ENCODE measurements at places on chromosomes 3 and 15.

- DNase-seq: no peak
Measured at GRCh38 chr3:155102329-155102728, 22.2 kb downstream of the MME start.

GRCh38 chr15:85622221-85622831 lies 172.4 kb downstream of the KLHL25 start:
- DNase-seq: no peak

GRCh38 chr3:187736418-187736871 lies 8.8 kb downstream of the BCL6 start:
- DNase-seq: no peak

- DNase-seq: no peak
Measured at GRCh38 chr3:157498371-157498770, 4.8 kb downstream of the VEPH1 start.

DNA sequence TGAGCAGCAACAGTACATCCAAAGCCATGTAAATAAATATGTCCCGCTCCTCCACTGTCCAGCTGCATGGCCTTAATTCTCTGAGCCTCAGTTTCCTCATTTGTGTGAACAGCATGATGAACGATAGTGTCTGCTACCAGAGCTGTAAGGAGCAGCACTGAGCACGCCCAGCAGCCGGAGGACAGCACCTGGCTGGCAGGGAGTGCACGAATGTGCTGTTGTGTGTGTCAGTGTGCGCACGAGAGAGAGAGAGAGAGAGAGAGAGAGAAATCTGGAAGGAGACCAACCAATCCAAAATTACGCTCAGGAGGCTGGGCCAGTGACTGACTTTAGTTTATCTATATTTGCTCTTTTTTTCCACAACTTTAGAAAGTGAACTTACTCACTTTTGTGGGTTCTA lies 26.6 kb upstream of the PLXNA1 start:
- DNase-seq: peak; percentile 3

DNA sequence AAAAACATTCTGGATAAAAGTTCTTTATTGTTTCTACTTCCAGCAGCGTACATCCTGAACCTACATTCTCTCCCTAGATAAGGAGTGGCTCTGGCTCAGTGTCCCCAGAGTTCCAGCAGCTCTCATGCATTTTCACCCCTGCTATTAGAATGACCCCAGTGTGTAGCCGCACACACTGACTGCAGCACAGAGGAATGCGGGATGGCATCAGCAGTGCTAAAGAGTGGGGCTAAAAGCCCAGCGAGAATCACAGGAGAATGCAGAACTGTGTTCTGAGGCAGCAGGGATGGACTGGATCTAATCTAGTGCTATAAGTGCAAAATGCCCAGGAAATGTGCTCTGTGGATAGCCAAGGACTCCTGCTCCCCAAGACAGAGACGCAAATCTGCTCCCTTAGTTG lies 66.4 kb upstream of the TJP1 start:
- DNase-seq: peak; percentile 18

- peak; percentile 68 for DNase-seq
Measured at GRCh38 chr3:128011140-128011539, 41.1 kb upstream of the SEC61A1 start.

- DNase-seq: no peak
Measured at GRCh38 chr15:73150831-73151230, 98.6 kb downstream of the NEO1 start.

DNA sequence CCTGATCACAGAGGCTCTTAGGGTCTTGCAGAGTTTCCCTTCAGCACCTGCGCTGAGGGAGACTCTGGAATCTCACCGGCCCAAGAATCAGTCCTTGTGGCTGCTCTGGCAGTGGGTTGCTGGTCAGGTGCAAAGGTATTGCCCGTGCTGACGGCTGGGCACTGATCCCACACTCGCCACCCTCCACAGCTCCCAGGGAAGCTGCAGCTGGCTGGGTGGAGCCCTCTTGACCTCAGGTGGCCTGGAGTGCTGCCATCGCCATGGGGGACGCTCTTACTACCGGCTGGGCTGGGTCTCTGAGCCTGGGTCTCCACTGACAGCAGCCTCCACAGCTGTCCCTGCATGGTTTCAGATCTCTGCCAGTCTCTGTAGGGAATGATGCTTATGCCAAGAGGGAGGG lies 52.6 kb upstream of the EPHB3 start:
- DNase-seq: no peak

GRCh38 chr3:28376424-28376823 lies 27.8 kb upstream of the AZI2 start:
- no peak for DNase-seq

- no peak for DNase-seq
Measured at GRCh38 chr3:52406231-52406661, 38.7 kb downstream of the SEMA3G start.

GRCh38 chr15:78444255-78444654 lies 6.2 kb downstream of the IREB2 start:
- no peak for DNase-seq

GRCh38 chr3:53464424-53464823 lies 30.0 kb upstream of the CACNA1D start:
- no peak for DNase-seq

DNA sequence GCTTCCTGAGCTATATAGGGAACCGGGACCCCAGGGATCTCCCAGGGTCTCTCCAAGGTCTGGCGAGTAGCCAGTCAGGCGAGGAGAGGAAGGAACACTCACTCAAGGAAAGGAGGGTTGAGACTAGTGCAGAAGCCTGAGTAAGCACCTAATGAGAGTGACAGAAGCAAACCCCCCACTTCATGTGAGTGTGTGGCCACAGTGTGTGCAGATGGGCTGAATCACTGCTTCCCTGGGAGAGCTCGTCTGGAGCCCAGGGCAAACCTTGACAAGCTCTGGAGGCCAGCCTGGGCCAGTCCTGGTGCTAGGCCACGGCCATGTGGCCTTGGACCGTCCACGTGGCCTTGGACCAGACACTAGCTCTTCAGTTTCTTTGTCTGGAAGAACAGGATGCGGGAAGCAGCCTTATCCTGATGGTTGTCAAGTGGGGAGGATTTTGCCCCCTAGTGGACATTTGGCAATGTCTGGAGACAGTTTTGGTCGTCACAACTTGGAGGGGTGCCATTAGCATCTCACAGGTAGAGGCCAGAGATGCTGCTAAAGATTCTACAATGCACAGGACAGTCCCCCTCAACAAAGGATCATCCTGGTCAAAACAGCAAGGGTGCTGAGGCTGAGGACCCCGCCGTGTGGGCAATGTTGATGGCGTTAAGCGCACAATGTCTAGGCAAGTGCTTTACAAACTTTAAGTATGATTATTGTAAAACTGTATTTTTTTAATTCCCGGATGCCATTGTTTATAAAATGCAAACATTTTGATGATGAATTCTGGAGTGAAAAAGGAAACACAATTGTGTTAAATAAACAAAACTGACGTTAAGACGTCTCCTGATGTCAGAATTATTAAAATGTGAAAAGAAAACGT lies 34.8 kb upstream of the CTSH start:
- DNase-seq: peak; percentile 64

DNA sequence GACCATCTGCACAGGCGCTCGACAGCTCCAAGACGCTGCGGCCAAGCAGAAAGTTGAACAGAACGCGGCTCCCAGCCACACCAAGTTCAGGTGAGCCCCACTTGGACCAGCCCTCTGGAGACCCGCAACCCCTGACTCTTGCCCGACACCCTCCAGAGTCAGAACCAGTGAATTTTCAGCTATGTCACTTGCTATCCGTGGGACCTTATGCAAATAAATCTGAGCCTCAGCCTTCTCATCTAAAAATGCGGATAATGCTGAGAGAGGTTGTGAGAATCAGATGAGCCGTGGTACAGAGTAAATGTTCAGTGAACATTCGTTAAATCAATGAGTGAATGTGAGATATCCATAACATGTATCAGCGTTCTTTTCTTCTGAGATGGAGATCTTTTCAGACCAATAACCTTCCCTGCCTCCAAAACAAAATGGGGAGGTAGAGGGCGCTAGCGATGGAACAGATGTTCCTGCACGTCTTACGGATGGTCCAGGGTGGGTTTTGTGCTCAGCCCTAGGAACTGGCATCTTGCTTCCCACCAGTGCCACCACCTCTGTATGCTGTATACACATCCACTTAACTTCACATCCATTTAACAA lies 524 bp downstream of the MRPS11 start:
- DNase-seq: no peak

- DNase-seq: peak; percentile 32
Measured at GRCh38 chr3:16803019-16803418, 81.7 kb upstream of the PLCL2 start.

- no peak for DNase-seq
Measured at GRCh38 chr3:10596746-10597448, 91.5 kb upstream of the ATP2B2 start.

- no peak for DNase-seq
Measured at GRCh38 chr3:183275418-183275817, 22.4 kb downstream of the B3GNT5 start.

GRCh38 chr15:39252134-39252470 lies 328.8 kb upstream of the THBS1 start:
- no peak for DNase-seq

GRCh38 chr15:80999623-81000036 lies 1.1 kb upstream of the TLNRD1 start:
- DNase-seq: no peak

DNA sequence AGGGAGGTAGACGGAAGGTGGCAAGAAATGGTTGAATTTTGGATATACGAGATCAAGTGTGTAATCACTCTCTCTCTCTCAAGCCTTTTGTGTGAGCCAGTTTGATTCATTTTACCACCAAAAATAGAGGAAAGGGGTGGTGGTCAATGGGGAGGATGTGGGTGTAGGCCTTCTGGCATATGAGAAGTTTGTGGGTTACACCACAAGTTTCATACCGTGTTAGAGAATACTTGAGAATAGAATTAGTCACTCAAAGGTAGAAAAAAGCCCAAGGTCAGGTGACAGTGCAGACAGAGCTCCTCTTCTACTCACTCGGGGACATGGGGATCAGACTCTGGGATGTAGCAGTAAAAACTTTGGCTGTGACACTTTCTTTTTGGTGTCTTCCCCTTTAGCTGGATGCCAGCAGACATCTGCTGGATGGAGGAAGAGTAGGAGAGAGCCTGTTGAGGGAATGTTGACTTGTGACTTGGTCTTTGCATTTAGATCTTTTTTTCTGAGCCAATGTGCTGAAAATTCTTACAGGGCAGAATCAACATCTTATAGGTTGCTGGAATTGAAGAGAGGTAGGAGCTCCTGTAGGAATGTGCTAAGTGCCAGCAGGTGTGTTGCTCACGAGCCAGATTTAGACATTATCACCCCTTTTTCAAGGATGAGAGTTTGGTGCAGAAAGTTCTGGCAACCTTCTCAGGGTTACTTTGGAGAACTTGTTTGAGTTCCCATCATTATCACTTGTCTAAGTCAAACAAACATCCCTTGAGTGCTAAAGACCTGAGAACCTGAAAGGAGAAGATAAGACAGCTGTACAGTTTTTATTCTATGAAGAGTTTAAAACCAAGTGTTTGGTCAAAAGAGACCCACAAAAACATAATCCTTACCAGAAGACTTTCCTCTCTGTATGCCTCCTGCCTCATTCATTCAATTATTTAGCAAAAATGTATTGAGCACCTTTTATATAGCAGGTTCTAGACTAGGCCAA lies 43.9 kb upstream of the RYK start:
- no peak for DNase-seq

DNA sequence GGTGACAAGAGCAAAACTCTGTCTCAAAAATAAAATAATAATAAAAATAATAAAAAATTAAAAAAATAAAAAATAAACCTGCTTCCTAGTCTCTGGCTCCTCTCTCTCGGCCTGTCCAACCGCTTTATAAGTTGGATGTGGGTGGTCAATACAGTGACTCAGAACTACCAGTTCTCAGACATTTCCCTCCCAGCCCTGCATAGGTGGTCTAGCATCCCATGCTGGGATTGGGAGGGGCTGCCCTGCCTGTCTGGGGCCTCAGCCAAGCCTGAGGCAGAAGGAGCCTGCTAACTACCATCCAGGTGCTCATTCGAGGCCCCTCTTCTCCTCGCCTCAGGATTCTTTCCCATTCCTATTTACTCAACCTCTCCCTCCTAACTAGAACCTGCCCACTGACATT lies 33.3 kb upstream of the BLM start:
- DNase-seq: no peak

DNA sequence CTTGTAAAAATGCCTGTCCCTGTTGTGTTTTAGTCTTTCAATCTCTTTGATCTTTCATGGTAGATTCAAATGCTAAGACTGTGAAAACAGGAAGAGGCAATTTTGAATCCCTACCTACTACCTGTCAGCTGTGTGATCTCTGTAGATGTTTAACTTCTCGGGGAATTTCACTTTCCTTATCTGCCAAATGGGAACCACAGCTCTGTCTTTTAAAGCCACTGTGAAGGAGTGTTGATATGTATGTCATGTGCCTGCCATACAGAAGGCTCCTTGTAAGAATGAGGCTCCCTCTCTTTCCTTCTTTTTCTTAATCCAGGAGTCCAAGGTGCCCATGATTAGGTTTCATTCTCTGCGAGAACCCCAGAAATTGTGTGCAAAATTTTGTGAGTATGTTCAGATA lies 139.6 kb upstream of the ADAMTS9 start:
- no peak for DNase-seq

GRCh38 chr3:172098698-172099494 lies 59.5 kb downstream of the FNDC3B start:
- DNase-seq: no peak

DNA sequence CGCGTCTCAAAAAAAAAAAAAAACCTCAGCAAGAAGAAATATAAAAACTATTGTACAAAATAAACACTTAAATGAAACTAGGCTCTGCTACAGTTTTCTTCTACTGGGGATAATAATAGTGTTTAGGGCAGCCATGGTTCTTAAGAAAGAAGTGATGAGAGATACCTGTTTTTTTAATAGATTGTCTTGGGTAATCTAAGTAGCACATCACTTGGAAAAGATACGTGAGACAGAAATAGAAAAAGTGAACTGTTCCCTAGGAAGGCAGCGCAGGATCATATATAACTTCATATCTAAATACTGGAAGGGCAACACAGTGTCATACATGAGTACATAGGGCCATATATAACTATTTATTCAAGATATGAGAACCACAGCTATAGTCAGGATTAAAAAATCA lies 11.9 kb downstream of the GOLGB1 start:
- no peak for DNase-seq

DNA sequence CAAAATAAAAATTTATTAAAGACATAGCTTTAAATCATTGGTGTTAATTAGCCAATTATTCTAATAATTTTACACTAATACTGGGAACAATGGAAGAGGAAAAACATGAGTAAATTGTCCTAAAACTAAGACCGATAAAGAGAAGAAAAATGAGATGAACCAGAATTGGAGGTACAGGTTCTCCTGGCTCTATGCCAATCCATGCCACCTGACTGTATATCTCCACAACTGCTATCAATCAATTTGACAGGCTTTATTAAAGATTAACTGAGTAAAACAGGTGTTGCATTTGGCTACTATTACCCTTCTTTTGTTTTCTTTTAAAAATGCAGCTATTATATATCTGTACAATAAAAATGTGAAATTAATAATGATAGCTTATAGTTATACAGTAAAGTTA lies 850.0 kb downstream of the CADM2 start:
- no peak for DNase-seq

GRCh38 chr3:138367911-138368310 lies 19.5 kb downstream of the MRAS start:
- no peak for DNase-seq

- DNase-seq: no peak
Measured at GRCh38 chr15:60520013-60520824, 41.3 kb upstream of the ICE2 start.

All from glutamatergic neuron (in vitro differentiated cells).